ENCODE measurements at places on chromosomes 16 and 17.

GRCh38 chr16:31452631-31453106, 6.6 kb upstream of the ARMC5 start:
- no peak for DNase-seq

DNA sequence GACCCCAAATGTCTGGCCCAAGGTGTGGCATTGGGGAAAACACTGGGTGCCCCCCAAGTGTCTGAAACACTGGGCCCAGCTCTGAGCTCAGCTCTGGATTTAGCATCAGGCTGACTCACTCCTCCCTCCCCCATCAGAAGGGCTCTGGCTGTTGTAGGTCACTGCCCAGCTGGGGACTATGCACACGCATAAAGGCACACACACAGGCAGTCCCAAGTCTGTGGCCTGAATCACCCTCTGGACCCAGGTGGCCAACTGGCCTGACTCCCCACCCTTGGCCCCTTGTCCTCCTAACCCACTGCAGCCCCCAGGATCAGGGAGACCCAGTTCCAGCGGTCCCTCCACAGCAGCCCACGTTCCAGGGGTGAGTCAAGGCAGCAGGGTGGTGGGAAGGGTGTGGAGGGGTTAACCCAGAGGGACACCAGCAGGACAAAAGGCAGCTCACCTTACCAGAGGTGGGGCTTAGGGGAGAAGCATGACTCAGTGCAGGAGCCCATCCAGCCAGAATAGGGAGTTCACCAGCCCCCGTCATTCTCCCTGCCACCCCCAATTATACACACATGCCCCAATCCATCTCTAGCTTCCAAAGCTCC, 47.0 kb downstream of the MYO18A start:
- DNase-seq: no peak

DNA sequence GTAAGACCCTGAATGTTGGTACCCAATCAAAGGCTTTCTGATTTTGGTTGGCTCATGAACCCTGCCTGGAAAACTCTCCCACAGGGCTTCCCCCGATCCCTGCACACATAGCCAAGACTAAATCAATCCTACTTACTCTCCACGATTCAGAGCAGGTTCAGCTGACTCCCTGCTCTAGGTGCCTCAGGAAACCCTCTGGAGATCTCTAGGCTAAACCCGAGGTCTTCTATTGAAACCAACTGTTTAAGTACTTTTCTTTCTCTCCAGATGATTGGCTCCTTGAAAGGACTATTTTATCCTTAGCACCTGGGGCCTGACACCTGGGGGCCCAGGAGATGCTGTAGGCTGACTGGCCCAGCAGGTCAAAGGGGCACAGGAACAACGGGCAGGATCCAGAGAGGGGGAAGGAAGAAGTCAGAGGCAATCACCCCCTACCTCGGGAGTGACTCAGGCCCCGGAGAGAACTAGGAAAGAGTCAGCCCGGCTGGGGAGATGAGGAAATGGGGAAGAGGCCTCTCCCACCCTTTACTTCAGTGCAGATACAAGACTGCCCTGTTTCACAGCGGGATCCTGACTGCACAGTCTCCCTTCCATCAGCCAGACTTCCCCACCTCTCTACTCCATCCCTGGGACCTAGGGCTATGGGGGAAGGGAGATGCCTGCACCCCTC, 2.0 kb downstream of the TBC1D10B start:
- DNase-seq: no peak

DNA sequence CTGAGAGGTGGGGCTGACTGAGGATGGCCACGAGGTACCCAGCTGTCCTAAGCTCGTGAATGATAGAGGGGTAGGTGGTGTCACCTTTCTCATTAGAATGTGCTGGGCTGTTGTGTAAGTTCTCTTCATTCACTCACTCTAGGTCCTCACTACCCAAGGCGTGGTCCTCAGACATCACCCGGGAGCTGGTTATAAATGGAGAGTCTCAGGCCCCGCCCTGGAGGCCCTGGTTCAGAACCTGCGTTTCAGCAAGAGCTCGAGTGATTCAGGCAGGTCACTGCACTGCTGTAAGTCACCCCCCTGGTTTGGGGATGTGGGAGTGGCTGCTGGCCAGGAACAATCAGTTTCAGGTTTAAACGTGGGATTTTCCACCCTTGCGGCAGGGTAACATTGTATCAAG, 139.8 kb downstream of the FOXL1 start:
- DNase-seq: no peak

DNA sequence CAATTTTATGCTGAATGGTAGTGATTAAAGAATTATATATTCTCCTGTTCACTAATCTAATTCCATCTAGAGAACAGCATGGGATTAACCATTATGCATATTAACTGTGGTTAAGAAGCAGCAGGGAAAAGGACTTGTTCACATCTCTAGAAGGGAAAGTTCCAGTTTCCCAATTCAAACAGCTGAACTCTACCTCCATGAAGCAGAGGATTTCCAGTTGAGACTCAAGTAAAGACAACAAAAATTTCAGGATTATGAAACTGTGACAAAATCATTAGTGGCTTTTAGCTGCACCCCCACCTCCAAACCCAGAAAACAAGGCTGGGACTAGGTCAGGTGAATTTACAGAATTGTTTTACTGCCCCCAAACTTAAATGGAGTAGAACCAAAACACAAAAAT, 73.6 kb downstream of the USP32 start:
- no peak for DNase-seq

DNA sequence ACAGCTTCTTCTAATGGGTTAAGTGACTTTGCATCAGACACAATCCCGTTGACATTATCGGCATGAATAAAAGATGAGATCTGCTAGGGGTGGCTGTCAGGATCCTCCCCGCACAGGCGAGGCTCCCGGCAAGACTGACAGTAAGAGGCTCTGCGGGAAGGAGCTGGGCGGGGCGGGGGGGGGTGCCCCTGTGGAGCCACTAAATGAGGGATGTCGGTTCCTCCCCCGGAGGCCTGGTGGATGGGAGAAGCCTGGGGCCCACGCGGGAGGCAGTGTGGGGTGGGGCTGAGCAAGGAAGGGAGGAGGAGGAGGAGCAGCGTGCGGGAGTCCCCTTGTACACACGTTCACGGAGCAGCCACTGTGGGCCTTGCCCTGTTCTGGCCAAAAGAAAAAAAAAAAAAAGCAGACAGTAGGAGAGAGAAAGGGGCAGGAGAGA, 190.9 kb upstream of the GSE1 start:
- DNase-seq: no peak

GRCh38 chr16:8864480-8865110, 4.2 kb downstream of the CARHSP1 start:
- DNase-seq: no peak

- DNase-seq: no peak
Observed at GRCh38 chr17:40219594-40220338, 662 bp downstream of the WIPF2 start.

DNA sequence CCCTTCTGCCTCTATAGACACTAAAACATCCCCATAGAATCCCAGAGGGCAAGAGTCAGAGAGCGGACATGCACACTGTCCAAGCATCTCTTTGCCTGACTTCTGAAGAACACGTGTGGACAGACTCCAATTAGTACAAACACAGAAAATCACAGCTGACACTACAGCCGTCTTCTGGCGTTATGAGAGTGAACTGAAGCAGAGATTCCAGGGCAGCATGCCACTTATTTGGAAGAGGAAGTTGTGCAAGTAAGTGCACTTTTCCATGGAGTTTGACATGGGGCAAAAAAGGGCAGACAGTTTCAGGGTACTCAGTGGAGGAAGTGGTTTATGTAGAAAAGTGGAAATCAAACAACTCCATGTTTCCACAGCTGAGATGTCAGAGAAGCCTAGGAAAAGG, 16.8 kb upstream of the ZNF287 start:
- DNase-seq: no peak

- no peak for DNase-seq
Observed at GRCh38 chr16:84753412-84754326, 53.9 kb downstream of the USP10 start.

DNA sequence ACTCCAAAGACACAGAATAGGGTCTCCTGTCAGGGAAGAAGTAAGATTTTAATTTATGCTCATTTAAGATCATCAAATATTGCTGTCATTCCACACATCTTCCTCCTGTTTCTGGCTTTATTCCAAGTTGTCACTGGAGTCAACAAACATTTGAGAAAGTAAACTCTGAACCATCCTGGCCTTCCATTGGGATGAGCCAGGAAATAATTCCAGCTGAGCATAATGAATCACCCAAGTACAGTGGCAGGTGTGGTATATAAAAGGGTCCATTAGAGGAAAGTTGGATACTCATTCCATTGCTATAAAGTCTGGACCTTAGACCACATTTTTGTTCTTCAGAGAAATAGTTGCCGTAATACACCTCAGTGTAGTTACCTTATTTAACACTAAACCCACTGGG, 246.1 kb downstream of the SLC39A11 start:
- no peak for DNase-seq

GRCh38 chr17:10033449-10033848, 128.4 kb upstream of the RCVRN start:
- DNase-seq: no peak

DNA sequence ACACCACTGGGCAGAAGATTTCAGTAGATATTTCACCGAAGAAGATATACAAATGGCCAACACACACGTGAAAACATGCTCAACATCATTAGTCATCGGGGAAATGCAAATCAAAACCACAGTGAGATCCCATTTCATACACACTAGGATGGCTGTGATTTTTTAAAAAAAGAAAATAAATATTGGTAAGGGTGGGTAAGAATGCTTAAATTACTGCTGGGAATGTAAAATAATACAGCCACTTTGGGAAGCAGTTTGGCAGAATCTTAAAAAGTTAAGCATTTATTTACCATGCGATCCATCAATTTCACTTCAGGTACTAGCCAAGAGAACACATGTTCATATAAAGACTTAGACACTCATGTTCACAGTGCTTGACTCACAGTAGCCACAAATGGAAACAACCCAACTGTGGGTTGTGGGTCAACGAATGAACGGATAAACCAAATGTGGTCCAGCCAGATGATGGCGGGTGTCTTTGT, 6.5 kb upstream of the C16orf74 start:
- no peak for DNase-seq

DNA sequence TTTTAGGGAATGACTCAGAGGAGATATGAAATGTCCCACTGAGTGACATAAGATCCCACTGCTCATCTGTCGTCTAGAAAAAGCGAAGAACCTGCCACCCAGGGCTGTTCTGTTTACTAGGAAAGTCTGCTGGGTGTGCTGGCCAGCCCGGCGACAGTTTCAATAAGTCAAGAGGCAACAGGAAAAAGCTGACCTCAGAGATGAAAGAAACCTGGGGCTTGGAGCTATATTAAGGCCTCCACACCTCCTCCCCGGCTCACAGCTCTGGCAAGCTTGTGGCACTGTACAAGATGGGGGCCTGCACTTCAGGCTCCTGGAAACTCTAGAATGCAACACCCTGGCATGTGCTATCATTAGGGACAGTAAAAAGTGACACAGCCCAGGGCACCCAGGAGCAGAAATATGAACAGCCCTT, 10.6 kb downstream of the ZFHX3 start:
- no peak for DNase-seq

DNA sequence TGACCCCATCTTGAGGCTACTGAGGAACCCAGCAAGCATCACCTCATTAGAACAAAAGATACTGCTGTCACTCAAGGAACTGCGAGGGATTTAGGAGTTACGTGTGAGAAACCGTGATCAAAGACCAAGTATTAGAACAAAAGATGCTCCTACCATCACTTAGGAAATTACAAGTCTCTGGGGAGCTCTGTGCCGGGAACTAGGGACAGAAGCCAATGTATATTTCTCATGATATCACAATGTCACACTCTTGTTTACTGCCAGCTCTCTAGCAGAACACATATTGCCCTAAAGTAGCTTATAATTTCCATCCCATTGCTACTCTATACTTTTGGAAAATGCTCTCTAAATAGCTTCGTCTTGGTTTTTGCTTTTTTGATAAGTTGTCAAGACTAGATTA, 214.5 kb downstream of the HS3ST3A1 start:
- no peak for DNase-seq

- DNase-seq: no peak
Observed at GRCh38 chr16:59295993-59296736, 562.0 kb upstream of the GOT2 start.

DNA sequence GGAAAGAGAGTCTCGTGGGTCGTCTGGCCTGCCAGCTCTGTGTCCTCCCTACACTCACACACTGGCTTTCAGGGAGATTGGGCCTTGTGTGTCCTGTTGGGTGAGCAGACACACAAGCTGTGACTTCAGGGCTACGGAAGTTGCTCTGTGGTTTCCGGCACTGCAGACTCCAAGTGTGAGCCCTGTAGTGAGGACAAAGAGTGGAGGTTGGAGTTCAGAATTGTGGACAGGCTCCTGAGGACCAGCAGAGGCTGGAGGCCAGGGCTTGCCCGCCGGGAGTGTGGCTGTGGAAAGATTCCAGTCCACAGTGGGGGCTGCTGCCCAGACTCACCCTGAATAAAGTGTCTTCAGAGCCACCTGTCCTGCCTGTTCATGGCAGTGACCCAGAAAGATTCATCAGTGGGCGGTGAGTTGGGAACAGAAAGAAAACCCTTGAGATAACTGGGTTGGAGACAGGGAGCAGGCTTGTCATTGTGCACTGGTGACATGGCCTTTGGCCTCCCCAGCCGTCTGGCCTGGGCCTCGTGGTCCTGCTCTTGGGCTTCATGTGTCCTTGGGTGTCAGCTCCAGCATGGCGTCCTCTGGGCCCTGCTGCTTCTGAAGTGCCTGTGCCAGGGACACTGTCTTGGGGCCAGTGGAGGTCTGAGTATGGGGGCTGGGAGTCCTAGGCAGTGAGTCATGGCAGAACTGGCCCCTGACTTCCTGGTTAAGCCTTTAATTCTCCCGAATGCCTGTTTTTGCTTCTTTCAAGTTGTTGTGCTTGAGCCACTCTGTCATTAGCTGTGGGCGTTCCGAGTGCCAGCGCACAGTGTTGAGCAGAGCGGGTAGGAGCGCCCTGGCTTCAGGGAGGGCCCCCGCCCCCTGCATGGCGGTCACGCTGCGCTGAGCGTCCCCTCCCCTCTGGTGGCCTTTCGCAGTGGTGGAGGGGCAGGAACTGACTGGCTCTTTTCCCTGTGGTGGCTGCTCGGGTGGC, 19.9 kb upstream of the ZNF750 start:
- DNase-seq: peak; percentile 33

DNA sequence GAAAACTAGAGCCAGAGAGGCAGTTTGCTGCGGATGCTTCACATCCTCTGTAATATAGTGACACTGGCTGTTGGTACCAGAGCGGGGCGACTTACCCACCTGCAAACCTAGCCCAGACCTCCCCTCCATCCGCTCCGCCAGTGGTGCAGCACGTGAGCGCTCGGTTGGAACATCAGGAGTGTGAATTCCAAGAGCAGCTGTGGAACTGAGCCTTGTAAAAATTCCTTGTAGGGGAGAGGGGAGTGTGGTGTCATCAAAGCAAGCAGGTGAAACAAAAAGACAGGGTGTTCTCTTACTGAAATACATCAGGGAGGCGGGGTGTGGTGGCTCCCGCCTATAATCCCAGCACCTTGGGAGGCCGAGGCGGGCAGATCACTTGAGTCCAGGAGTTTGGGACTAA, 51.3 kb downstream of the CCDC42 start:
- no peak for DNase-seq

- DNase-seq: no peak
Observed at GRCh38 chr16:48558371-48558841, 51.6 kb downstream of the N4BP1 start.

- DNase-seq: no peak
Observed at GRCh38 chr17:14202388-14203166, 34.1 kb downstream of the CDRT15 start.

GRCh38 chr17:28579526-28579925, 2.8 kb upstream of the ALDOC start:
- DNase-seq: no peak

All from activated gamma-delta T cell (primary cell).